ENCODE measurements at places on chromosomes 3 and 15. TPM values are rescaled to one million over a fixed set of nuclear protein-coding genes. Genes with fewer than 3 reads are reported as not detected.

CPEB1 gene
- 3.1 TPM for total RNA-seq

BCL2A1 gene
- not detected for total RNA-seq

DNA sequence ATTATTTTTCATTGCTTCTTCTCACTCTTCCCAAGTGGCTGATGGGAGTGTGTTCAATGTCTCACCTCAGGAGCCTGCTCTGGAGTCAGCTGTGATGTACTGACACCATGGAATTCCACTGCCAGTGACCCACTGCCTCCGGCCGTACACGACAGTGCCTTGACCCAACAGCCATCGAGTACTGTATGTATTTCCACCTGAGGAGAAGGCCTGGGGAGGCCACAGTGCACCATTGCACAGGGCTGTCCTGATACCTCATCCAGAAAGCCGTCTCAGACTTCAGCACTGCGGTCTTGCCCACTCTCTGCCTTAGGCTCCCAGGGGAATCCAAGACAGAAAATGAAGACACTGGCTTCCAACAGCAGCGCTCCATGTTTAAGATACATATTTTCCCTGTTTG, 51.4 kb upstream of the EIF1B start:
- no peaks in the 10 kb centered on the region for H3K27me3 ChIP-seq
- H3K36me3 ChIP-seq: no peaks in the 10 kb centered on the region

GASK1A gene
- total RNA-seq: 2.6 TPM

DNA sequence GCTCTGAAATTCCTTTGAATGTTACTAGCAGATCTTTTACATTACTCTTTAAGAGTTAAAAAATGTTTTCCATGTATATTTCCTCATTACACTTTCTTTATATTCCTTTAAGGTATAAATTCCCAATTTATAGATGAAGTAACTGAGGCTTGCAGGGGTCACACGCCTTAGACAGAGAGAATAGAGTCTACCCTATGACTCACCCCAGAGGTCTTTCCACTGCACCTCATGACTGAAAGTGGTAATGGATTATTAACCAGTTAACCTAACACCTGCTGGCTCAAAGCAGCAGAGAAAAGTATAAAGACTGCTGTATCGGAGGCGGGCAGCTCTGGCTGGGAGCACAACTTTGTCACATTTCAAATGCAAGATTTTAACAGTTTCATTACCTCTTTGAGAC, 37.7 kb downstream of the LDHAL6B start:
- H3K27me3 ChIP-seq: no peaks in the 10 kb centered on the region
- H3K27ac ChIP-seq: no peak overlapping the region

- H3K4me3 ChIP-seq: no peak overlapping the region
- peaks cover 14% of the 10 kb centered on the region for H3K36me3 ChIP-seq
These were observed 12.9 kb downstream of the C15orf62 start for GRCh38 chr15:40782609-40783227.

Measured in thyroid gland (tissue), 4 donors.